ENCODE measurements at places on chromosomes 4 and X. TPM values are rescaled to one million over a fixed set of nuclear protein-coding genes. Genes with fewer than 3 reads are reported as not detected.

The STPG2 gene
- total RNA-seq: 0.52 TPM

DNA sequence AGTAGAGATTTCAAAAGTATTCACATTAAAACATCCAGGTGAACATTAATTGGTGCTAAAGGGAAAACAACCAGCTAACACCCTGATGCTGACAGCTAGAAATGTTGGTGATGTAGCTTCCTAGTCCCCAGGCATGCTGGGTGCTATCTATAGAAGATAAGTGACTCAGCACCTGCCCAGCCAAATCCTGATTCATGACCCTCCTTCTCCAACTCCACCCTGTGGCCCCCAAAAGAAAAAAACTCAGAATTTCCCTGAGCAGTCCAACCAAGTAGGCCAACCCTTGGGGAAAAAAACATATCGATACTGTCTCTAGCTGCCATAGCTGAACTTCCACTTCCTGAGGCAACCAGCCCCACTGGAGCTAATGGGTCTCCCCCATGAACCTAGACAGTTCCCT is 197.6 kb upstream of the KLF3 start:
- DNase-seq: no peak
- H3K27me3 ChIP-seq: no peaks in the 10 kb centered on the region
- peaks cover 6% of the 10 kb centered on the region for H3K4me1 ChIP-seq
- H3K4me3 ChIP-seq: no peak overlapping the region
- no peak overlapping the region for H3K27ac ChIP-seq

DNA sequence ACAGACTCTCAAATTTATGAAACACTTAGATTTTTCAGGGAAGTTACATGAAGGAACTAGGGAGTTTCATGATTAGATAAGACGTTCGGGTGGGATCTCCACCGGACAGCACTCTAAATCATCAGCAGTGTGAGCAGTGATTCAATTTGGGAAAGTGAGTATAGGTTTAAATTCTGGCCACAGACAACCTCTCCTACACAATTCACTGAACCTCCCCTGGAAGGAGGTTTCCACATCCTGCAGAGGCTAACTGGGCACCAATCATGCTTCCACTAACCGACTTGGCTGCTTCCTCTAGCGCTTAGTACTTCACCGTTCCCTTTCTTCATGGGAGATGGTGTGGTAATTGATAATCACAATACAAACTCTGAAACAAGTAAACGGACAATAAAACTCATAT is 5.6 kb downstream of the CXCL9 start:
- no peaks in the 10 kb centered on the region for H3K4me1 ChIP-seq
- peaks cover 21% of the 10 kb centered on the region for H3K27me3 ChIP-seq
- no peak for DNase-seq

DNA sequence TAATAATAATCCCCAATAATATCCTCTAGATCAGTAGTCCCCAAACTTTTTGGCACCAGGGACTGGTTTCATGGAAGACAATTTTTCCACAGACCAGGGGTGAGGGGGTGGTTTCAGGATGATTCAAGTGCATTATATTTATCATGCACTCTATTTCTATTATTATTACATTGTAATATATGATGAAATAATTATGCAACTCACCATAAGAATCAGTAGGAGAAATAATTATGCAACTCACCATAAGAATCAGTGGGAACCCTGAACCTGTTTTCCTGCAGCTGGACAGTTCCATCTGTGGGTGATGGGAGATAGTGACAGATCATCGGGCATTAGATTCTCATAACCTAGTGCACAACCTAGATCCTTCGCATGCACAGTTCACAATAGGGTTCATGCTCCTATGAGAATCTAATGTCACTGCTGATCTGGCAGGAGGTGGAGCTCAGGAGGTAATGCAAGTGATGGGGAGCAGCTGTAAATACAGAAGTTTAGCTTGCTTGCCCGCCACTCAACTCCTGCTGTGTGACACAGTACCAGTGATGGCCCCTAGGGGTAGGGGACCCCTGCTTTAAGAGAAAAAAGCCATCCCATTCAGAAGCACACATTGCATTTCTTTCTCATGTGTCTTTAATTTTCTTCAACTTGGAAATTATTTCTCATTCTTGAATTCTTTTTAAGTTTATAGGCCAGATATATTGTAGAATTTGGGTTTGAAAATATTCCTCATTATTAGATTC is 16.0 kb upstream of the SH3RF1 start:
- no peak overlapping the region for H3K4me3 ChIP-seq
- no peak for DNase-seq
- peaks cover 6% of the 10 kb centered on the region for H3K27me3 ChIP-seq
- H3K27ac ChIP-seq: no peak overlapping the region
- no peaks in the 10 kb centered on the region for H3K4me1 ChIP-seq

GRCh38 chrX:104833401-104833800 is 267.4 kb downstream of the IL1RAPL2 start:
- no peak overlapping the region for H3K4me3 ChIP-seq
- no peaks in the 10 kb centered on the region for H3K4me1 ChIP-seq
- DNase-seq: no peak
- H3K27ac ChIP-seq: no peak overlapping the region
- no peaks in the 10 kb centered on the region for H3K27me3 ChIP-seq

DNA sequence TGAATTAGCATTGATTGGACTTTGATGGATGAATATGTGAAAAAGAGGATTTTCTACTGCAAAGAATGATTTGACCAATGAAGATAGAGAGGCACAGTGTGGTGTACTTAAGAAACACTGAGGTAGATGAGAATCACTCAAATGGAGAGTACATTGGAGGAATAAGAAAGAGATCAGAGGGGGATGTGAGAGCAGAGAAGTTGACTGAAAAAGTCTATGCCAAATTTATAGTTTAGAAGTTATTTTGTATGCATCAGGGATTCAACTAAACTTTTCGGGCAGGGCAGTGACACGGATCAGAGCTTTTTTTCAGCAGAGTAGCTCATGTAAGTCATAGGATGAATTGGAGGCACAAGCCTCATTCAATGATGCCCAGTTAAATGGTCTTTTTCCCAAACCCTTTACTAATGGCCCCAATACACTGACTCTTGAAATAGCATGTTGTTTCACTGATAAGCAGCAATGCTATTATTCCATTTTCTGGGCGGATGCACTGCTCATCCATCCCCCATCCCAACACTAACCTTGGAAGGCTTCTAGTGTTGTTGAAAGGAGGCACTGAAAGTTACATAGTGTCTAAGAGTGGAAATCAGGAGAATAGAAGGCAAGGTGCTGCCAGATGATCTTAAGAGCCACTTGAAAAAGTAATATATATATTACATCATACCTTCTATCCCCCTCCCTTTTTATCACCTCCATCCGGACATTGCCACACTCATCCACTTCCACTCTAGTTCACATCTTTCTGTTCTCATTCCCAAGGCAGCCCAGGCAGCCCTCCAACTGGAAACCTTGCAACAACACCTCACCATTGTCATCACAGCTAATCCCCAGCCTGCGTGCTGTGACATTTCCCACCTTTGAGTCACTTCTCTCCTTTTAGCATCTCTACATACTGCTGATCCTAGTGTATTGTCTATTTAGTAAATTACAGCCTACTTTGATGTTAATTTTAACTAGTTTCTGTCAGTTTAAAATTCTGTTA is 46.1 kb downstream of the ARHGAP24 start:
- H3K4me1 ChIP-seq: no peaks in the 10 kb centered on the region
- H3K27ac ChIP-seq: no peak overlapping the region
- H3K27me3 ChIP-seq: no peaks in the 10 kb centered on the region
- no peaks in the 10 kb centered on the region for H3K36me3 ChIP-seq
- no peak for DNase-seq
